ENCODE measurements at places on chromosomes 1 and 21.

DNA sequence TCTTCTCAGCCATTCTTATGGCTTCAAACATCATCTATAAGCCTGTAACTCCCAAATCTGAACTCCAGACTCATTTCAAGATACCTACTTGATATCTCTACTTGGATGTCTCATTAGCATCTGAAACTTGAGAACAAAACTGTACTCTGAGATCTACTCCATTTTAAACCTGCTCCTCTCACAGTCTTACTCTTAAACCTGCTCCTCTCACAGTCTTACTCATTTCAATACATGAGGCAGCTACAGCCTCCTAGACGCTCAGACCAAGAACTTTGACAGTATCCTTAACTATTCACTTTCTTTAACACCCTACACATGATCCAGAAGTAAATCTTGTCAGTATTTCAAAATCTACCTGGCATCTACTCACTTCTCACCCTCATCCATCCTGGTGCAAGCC lies 54.3 kb downstream of the NBPF6 start:
- no peak for DNase-seq

DNA sequence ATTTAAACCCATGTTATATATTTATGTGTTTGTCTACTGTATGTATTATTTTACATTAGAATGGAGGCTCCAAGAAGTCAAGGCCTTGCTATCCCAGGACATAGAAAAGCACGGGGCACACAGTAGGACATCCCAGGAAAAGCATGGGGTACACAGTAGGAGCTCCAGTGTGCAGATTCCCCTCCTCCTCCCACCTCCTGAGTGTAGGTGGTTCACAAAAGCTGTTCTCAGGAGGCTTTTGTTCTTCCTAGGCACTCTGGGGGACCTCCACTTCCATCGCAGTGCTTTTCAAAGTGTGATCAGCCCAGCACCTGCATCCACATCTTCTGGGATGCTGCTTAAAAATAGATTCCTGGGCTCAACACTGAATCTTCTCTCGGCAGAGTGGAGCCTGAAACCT lies 30.8 kb upstream of the VTCN1 start:
- DNase-seq, result no peak

- DNase-seq, result no peak
Measured at GRCh38 chr1:189899686-189900425, 577.8 kb downstream of the BRINP3 start.

- DNase-seq, result no peak
Measured at GRCh38 chr1:221397606-221398005, 344.3 kb downstream of the DUSP10 start.

GRCh38 chr1:206676499-206676898 lies 8.2 kb upstream of the MAPKAPK2 start:
- no peak for DNase-seq

DNA sequence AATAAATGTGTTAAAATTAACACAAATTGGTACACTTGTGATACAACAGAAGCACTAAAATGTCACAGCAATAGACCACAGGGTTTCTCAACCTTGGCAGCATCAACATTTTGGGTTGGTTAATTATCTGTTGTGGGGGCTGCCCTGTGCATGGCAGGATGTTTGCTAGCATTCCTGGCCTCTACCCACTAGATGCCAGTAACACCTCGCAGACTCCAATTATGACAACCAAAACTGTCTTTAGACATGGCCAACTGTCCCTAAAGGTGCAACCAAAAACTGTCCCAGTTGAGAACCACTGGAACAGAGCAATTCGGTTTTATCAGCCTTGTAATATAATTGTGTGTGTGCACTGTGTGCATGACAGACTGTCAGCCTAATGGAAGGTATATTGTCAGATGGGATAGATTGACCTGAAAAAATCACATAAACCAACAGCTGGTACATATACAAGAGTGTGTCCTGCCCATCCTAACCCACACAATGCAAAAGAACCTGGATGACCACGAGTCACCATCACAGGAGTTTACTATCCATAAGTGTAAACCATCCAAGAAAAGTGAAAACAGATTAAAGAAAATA lies 13.5 kb upstream of the ERG start:
- no peak for DNase-seq

DNA sequence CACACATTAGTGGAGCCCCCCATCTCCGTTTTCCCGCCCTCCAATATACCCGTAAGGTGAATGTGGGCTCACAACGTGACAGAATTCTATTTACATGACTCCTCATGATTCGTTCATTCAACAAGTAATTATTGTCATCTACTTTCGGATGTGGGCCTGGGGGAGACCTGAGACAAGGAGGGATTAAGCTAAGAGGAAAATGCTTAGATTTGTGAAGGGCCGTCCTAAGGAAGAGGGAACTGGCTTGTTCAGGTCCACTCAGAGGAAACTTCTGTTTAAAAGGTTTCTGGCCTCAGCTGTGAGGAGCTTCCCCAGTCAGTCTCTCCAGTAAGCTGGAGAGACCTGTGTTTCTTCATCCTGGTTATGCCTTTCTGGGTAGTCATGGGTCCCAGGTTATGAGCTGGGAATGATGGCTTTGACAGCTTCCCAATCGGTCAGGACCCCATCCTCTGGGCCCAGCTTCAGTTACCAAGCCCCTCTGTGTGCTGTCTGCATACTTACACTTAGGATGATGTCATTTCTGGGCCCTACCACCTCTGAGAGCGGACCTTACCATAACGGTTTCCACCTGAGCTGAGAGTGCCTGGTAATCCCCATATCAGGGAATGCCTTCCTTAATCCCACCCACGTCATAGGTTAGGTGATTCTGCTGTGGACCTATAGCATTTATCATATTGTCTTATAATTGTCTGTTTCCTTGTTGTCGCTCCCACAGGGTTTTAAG lies 687 bp upstream of the ERI3 start:
- DNase-seq, result no peak

DNA sequence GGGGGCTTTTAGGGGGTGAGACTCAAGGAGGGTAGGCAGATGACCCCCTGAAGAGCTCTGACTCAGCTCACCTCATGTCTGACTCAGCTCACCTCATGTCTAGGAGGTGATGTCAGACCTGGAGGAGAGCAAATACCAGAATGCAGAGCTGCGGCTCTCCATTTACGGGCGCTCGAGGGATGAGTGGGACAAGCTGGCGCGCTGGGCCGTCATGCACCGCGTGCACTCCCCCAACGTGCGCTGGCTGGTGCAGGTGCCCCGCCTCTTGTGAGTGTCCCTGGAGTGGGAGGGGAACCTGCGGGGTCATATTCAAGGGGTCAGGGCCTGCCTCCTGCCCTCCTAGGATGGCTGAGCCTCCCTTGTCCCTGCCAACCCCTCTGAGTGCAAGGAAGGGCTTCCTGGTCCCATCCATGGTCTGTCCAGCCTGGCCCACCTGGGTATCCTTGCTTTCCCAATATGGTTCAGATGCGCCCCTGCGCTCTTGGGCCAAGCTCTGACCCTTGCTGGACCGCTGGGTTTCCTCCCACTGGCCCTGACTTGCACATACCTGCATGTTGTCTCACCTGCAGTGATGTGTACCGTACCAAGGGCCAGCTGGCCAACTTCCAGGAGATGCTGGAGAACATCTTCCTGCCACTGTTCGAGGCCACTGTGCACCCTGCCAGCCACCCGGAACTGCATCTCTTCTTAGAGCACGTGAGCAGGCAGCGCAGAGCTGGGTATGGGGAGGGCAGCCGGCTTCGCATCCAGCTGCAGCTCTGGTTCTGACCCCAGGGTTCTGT lies 9.1 kb downstream of the AMPD2 start:
- no peak for DNase-seq

DNA sequence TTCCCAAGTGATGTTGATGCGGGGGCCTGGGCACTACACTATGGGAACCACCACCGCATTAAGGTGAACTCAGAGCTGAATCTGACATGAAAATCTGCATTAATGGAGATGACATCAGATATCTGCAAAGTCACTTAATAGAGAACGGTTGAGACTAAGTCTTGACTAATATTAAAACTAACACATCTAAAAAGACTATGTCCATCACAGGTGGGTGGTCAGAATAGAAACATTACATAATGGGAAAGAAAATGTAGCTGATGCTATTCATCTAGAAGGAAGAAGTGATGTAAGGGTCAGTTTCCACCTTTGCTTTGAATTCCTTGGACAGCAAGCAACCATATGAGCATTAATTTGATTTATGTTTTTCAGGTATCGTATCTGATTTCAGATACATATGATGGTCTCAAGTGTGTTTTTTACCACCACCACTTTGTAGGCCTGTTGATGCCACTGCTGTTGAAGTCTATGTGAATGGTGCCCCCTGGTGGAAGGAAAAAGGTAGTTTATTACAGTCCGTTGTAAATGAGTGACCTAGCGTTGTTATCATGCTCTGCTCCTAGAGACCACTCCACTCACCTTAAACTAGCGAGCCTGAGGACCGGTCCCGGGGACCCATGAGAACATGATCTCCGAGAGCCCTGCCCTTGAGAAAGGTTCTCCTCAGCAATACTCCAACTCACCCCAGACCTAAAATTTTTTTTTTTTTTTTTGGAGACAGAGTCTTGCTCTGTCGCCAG lies 73.5 kb downstream of the BACH1 start:
- peak; percentile 90 for DNase-seq

DNA sequence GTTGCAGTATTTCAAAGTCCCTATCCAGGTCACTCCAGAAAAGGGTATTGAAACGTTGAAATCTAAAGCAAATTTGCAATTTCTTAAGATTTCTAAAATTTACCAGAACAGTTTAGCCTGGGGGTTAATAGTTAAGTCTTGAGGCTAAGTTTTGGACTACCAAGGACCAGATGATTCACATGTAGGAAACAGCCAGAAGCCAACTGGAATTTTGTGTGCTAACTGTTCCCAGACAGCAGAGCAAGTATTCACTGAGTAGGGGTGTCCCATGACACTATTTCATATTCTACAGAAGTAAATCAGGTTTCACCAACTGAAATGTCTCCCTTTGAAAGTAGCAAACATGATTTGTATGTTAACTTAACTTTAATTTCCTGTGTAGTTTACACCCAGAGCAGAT lies 11.5 kb upstream of the C1orf105 start:
- no peak for DNase-seq

- DNase-seq, result no peak
Measured at GRCh38 chr1:3510136-3510955, 55.9 kb downstream of the ARHGEF16 start.

DNA sequence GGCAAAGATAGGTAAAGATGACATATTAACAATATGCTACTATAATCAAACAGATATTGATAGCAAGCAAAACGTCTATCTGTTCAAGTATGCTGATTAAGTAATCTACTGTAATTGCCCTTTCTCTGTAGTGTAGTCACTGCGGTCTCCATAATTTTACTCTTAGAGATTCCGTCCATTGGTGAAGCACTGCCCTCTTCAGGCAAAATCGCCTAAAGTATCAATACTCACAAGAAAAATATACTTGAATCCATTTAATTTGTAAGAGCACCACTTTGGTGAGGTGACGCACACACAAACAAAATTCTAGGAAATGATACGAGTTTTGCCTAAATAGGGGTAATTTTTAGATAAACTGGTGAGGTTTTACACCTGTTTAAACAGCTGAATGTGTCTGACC lies 434.6 kb upstream of the CHRM3 start:
- no peak for DNase-seq

GRCh38 chr1:23809751-23810171 lies 9.2 kb upstream of the GALE start:
- DNase-seq, result peak; percentile 89

DNA sequence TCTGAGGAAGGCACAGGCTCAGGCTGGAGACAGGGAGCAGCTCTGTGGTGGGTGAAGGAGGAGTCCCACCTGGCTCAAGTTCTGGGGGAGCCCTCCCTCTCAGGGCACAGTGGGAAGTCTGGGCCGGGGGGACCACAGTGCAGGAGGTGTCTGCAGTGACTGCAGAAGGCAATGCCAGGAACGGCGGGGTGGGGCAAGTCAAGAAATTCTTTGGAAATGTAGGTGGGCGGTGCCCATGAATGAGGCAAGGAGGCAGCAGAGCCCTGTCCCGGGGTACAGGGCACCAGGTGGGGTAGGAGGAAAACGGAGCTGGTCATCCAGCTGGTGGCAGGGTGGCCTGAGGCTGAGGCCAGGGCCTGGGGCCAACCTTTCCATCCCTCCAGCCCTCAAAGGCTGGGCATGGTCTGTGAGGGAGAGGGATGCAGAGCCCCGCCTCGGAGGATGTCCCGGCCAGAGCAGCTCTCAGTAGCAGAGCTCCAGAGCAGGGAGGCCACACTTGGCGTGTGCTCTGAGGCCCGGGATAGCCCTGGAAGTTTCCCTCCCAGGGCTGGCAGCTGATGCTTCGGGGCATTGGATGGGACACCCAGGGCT lies 4.7 kb downstream of the TFF3 start:
- no peak for DNase-seq

- no peak for DNase-seq
Measured at GRCh38 chr1:167305706-167306277, 85.1 kb downstream of the POU2F1 start.

GRCh38 chr1:3914331-3914851 lies 14.3 kb upstream of the C1orf174 start:
- no peak for DNase-seq

GRCh38 chr1:31828341-31828740 lies 12.5 kb upstream of the SPOCD1 start:
- peak; percentile 38 for DNase-seq

DNA sequence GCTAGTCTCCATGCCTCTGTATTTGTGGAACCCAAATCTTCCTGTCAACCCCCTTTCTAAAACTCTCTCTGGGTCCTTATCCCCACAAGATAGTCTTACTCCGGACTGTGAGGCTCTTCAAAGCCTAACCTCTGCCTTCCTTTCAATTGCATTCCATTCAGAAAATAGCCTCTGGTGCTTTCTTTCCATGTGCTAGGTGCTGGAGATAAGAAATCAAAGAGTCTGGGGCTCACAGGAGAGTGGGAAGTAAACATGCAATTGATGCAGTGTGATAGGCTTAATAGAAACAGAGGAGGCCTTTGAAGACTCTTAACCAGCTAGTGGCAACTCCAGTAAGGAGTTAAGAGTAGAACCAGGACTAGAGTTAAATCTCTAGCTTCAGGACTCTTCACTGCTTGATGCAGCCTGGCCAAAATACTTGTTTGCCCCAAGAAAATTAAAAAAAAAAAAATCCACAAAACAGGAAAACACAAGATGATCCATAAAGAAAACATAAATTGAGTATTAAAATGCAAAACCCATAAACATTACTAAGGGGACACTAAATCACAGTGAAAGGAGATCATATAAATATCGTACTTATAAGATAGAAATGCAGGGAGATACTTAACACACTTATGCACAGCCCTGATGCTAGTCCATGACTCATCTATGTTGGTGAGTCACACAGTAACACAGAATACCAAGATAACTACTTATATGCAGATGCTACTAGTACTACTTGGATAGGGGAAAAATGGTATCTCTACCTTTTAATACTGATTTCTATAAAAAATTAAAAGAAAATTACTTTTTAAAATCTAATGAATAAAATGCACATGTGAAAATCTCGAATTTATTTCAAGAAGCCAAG lies 341.5 kb downstream of the KCNH1 start:
- no peak for DNase-seq

Measured in hematopoietic multipotent progenitor cell treated with erythropoietin and hydrocortisone succinate and interleukin-3 and kit ligand, for 15 days (in vitro differentiated cells).